ENCODE measurements at places on chromosomes 13 and 19.

GRCh38 chr13:31073859-31074718, 87.6 kb downstream of the HSPH1 start:
- DNase-seq = no peak

DNA sequence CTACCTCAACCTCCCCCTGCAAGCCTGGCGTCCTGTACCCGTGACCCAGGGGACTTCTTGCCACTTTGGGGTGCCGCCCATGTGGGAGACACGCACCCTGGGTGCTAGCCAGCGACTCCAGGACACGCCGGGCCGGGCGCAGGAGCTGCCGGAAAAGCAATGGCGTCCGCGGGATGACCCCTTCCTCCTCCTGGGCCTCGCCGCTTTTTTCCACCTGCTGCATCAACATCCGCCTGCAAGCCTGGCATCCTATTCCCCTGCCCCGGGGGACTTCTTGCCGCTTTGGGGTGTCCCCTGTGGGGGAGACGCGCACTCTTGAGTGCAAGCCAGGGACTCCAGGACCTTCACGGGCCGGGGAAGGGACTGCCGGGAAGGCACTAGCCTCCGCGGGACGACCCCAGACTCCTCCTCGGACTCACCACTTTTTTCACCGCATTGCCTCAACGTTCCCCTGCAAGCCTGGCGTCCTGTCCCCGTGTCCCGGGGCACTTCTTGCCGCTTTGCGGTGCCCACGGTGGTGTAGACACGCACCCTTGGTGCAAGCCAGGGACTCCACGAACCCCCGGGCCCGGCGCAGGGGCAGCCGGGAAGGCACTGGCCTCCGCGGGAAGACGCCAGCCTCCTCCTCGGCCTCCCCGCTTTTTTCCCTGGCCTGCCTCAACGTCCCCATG, 237.8 kb downstream of the TUBA3C start:
- DNase-seq = no peak

GRCh38 chr19:58035863-58036262, 2.0 kb downstream of the ZSCAN1 start:
- no peak for DNase-seq

- DNase-seq = no peak
Measured at GRCh38 chr13:114235697-114236096, 1.0 kb downstream of the CDC16 start.

- DNase-seq = no peak
Measured at GRCh38 chr13:42561752-42562467, 12.0 kb upstream of the TNFSF11 start.

DNA sequence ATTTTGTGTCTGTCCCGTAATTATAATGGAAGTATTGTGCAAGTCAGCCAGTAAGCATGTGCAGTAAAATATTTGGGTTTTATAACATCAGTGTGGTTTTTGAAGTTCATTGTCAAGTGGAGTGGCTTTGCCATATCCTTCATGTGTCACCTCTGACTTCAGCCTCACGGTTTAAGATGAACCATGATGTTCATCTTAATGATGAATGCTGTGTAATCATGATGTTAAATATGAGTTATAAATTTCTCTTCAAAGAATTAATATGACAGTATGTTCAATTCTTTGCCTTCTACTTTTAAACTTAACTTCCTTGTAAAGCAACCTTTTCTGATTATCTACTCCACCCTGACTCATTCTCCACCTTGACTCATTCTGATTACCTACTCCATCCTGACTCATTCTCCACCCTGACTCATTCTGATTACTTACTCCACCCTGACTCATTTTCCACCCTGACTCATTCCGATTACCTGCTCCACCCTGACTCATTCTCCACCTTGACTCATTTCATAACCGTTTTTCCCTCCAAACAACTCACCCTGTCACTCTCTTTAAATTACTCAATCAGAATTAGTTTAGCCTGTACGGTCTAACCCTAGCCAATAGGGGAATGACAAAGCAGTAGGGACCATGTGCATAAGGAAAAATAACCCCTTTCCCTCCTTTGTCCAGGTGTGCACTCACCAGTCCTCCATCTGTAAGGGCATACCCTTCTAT, 50.3 kb upstream of the ANKRD10 start:
- DNase-seq = peak; percentile 54

- no peak for DNase-seq
Measured at GRCh38 chr13:40255551-40255950, 410.9 kb downstream of the FOXO1 start.

GRCh38 chr13:95098916-95099315, 202.3 kb downstream of the ABCC4 start:
- no peak for DNase-seq

GRCh38 chr13:40639221-40639681, 27.2 kb downstream of the FOXO1 start:
- no peak for DNase-seq

DNA sequence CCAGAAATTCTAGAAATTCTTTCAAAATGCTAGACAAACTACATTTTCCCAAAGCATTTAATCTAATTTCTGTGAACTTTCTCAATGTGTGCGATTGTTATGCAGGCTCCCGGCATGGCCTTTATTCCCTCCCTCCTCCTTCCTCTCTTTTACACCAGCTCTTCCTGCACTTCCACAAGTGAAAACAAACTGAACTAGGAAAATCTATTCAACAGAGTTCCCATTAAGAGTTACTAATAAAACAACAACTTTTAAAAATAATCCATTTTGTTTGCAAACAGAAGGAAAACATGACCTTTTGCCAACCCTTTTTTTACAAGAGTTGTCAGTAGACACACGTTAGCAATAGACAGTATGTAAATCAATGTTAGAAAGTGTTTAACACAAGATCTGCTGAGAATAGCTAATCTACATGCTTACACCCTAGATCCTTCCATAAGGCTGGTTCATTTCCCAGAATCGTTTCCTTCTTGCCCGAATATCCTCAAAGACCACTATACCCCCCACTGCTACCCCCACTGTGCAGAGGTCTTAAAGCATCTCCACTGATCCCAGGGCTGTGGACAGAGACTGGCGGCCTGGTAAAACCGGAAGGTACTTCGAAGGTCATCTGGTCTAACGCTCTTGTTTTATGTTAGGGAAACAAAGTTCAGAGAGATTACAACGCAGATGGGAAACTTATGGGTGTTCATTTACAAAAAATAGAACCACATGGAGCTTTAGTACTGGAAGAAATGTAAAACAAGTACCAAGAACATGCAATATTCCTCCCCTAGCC, 98.0 kb downstream of the FOXO1 start:
- no peak for DNase-seq

DNA sequence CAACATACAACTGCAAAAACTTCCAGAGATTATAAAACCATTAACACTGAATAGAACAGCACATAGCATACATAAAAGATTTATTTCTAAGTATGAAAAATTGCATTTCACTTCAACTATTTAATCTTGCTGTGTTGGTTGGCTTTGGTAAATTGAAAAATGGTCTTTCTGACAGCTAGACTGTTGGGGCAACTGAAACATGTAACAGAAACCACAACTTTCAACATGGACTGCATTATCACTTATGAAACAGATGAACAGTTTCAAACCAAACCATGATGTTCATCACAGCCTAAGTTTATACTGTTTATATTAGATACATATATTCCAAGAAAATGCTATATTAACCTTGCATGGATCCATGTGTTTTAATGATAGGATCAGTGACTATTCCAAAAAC, 324.1 kb upstream of the PCDH9 start:
- DNase-seq = no peak

- no peak for DNase-seq
Measured at GRCh38 chr19:37964109-37964508, 57.1 kb downstream of the SIPA1L3 start.

GRCh38 chr19:39501340-39501739, 2.6 kb downstream of the DLL3 start:
- no peak for DNase-seq

- peak; percentile 85 for DNase-seq
Measured at GRCh38 chr19:6047256-6047655, 63.0 kb downstream of the RFX2 start.

GRCh38 chr13:29800687-29801086, 49.7 kb downstream of the UBL3 start:
- DNase-seq = no peak

DNA sequence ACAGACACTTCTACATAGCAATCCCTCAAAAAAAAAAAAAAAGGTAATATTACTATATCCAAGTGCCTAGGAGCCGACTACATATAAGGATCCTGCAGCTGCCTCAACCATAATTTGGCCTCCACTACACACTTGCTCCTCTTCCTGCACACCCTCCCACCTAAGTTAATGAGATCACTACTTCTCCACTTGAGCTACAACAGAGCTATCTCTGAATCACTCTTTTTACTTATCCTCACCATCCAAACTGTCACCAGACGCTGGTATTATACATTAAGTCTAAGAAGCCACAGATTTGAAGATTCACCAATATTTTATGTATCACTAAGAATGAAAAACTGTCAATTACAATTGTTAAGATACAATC, 8.3 kb downstream of the OBI1 start:
- DNase-seq = no peak

DNA sequence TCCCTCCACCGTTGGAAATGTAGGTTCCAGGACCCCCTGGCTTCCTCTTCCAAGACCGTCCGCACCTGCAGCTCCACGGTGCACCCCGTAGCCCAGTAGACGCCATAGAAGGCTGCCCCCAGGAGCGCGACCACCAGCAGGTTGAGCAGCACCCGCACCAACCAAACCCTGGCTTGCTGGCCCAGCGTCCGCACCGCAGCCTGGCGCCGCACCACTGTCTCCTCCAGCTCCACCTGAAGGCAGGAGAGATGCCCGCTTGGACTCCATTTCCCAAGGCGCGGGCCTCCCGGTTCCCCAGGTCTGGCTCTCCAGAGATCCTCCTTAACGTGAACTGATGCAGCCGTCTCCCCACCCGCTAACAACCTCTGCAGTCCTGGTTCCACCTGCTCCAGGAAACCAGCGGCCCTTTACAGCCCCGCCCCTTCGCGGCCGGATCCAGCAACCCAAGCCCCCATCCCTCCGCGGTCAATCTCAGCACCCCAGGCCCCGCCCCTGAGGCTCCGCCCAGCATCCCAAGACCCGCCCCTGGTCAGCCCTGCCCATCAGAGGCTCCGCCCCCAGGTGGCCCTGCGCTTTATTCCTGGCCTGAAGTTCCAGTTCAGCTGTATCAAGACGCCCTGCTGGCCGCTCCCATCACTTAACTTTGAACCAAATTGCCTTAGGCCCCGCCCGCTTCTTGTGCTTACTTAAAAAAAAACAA, 5.0 kb upstream of the LENG1 start:
- no peak for DNase-seq

DNA sequence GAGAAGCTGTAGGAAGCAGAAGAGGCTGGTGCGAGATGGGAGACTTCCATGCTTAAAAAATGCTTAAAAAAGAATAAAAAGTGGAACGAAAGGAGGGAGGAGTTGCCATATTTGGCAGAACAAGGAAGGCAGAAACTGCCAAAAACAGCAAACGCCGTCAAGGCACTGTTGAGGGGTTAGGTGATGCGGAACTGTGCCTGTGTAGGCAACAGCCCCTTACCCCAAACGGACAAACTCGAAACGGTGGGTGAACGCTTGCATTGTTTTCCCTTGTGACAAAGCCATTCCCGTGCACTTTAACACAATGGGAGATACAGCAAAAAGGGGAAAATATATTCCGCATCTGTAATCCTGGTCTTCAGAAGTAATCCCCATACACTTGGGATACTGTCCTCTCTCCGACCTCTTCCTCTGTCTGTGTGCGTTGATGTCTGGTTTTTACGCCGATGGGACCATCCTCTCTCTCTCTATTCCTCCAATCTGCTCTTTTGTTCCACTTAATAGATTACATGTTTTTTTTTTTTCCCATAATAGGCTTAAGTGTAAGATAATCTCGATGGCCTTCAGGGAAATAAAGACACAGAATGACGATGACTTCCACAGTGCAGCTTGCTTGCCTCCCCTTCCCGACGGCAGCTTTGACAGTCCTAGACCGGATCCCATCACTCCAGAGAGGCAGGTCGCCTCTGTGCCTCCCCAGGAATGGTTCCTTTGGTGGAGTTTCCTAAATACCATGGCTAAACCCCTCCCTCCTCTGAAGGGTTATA, 132.7 kb upstream of the RNF113B start:
- DNase-seq = no peak

DNA sequence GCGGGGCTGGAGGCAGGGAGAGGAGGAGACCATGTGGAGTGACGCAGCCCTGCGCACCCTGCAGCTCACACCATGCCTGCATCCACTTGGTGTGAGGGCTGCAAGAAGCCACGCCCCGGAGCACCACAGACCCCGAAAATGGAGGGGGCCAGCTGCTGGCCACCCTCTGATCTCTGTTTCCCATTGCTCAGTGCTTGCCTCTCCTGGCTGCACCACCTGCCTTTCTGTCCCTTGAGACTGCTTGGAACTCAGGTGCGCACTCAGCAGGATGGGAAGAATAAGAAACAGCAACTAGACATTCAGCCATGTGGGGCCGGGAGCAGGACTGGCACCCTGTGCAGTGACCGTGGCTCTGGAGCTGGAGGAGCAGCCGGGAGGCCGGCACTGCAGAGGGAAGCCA, 64.0 kb downstream of the ANKRD10 start:
- DNase-seq = peak; percentile 79

GRCh38 chr13:89627996-89628395, 1719.5 kb upstream of the MIR17HG start:
- no peak for DNase-seq

DNA sequence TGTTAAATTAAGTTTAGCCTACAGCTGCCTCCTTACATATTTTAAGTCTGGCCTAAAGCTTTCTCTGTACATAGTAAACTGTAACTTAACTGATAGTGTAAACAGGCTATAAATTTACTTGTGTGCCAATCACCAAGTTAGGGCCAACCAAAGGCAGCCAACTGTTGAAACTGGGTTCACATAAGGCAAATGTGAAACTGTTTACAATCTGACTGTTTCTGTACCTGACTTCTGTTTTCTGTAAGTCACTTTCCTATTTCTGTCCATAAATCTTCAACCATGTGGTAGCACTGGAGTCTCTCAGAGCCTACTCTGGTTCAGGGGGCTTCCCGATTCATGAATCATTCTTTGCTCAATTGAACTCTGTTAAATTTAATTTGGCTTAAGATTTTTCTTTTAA, 103.1 kb downstream of the RAP2A start:
- no peak for DNase-seq

- no peak for DNase-seq
Measured at GRCh38 chr13:82058364-82058763, 1717.4 kb upstream of the SPRY2 start.

GRCh38 chr19:30593975-30594745, 222.0 kb downstream of the ZNF536 start:
- peak; percentile 64 for DNase-seq

DNA sequence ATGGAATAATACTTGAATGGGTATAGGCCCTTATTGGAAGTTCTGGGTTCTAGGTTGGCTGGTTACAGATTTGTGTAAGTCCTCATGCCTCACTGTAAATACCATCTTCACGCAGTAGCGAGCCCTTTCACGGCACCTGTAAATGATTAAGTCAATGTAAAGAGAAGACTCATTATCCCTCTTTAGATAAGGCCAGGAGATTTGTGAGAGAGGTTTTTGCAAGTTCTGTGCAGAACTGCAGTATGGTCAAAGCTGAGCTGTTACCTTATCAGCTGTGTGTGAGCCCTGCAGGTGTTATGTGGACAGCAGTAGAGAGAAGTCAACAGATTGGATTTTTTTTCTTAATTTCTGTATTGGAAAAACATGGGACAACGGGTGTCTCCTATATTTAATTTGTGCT, 141.6 kb downstream of the SHISA2 start:
- no peak for DNase-seq
